RPMI7951 (cell line): ENCODE measurements at places on chromosomes 16 and 17. TPM values are rescaled to one million over a fixed set of nuclear protein-coding genes. Genes with fewer than 3 reads are reported as not detected.

DNA sequence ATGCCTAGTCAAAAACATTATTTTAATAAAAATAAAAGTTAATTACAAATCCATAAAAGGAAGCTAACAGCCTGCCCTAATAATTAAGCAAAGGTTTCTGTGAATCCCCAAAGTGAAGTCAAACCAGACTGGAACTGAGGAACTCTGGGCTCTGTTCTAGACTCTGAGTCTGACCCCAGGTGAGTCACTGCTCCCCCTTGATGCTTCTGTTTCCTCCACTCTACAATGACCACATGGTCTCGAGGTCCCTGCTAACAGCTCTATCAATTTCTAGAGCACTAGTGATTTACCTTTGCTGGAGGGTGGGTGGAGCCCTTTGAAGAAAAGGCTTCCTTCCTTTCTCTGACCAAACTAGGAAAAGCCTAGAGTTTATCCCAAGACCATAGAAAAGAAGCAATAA is 32.4 kb downstream of the XPO6 start:
- no peak for DNase-seq

The KRTAP1-1 gene
- not detected in 2 replicates for total RNA-seq

DNA sequence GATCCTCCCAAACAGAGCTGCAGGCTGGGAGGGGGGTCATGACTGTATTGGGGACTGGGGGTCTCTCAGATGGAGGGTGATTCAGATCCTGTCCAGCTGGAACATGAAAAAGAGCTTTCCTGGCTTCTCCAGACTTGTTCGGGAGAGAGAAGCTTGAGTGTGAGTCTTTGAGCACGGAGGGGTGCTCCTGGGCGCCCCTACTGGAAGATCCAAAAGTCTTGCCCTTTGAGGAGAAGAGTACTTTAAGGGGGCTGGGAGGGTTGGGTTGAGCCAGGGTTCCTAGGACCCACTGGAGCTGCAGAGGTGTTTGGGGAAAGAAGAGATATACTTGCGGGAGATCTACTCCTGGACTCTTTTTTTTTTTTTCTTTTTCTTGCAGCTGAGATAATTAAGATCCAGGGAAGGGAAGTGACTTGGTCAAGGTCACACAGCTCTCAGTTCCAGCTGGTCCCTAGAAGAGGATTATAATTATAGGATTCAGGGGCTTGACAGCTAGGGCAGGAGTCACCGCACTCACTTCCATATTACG is 8.4 kb downstream of the RARA start:
- peak; percentile 74 for DNase-seq

GRCh38 chr16:66045626-66046025 is 320.9 kb upstream of the CDH5 start:
- no peak for DNase-seq

The NRN1L gene
- 1.3 TPM in 1 of 2 replicates, not detected in the other for total RNA-seq

GRCh38 chr17:41810659-41811548 is 845 bp downstream of the P3H4 start:
- DNase-seq: no peak

- DNase-seq: peak; percentile 26
Observed at GRCh38 chr16:56961851-56962281, at the start of gene CETP. CETP (plus strand) TSS chr16:56961950; CDS start chr16:56961980, 30 bp downstream.

DNA sequence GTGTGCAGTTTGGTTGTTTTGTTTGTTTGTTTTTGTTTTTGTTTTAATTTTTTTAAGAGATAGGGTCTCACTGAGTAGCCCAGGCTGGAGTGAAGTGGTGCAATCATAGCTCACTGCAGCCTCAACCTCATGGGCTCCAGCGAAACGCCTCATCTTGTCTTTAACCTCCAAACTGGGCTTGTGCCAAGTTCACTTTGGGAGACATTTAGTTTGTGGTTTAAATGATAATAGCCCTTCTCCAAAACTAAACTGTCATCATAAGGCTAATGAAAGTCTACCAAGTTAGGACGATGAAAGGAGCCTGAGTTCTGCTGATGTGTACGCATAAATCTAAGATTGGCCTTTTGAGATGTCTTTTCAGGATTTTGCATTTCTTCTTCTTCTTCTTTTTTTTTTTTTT is 6.5 kb upstream of the CARD14 start:
- peak; percentile 10 for DNase-seq

- DNase-seq: peak; percentile 87
Observed at GRCh38 chr17:50211249-50212120, 10.1 kb upstream of the COL1A1 start.

- DNase-seq: no peak
Observed at GRCh38 chr17:823501-823902, 41.3 kb downstream of the MRM3 start.

The TP53 gene
- total RNA-seq: 2.5 and 4.1 TPM in 2 replicates

GRCh38 chr17:62121025-62121730 is 56.1 kb upstream of the MED13 start:
- no peak for DNase-seq
